ENCODE measurements at places on chromosomes 13 and 19.

GRCh38 chr19:4052993-4053422 is 13.7 kb downstream of the ZBTB7A start:
- DNase-seq = no peak

DNA sequence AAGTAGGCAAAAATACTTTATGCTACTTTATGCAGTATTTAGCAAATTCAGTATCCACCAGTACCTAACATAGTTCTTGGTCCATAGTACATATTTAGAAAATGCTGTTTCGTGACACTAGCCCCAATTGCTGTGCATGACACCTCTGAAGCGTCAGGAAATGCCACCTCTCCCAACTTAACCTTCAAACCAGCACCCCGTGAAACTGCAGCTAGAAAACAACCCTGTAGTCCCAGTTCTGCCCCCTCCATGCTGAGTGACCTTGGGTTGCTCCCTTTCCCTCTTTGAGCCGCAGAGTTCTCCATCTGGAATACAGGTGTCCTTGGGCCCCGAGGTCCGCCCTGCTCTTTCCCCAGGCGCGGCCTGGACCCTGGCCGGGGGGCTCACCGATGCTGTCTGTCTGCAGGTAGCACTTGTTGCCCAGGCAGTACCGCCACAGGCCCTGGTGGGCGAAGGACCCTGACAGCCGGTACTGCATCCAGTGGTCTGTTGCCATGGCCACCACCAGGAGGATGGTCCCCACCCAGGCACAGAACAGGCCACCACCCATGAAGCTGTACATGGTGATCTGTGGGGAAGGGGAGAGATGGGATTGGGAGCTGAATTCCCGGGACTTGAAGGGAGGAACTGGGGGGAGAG is 773 bp downstream of the LIM2 start:
- no peak for DNase-seq

- DNase-seq = no peak
Observed at GRCh38 chr19:48365602-48366001, 1.4 kb downstream of the SYNGR4 start.

GRCh38 chr19:55212447-55212846 is 3.1 kb upstream of the PTPRH start:
- DNase-seq = no peak

- DNase-seq = no peak
Observed at GRCh38 chr13:75197803-75198202, 284.2 kb downstream of the TBC1D4 start.

DNA sequence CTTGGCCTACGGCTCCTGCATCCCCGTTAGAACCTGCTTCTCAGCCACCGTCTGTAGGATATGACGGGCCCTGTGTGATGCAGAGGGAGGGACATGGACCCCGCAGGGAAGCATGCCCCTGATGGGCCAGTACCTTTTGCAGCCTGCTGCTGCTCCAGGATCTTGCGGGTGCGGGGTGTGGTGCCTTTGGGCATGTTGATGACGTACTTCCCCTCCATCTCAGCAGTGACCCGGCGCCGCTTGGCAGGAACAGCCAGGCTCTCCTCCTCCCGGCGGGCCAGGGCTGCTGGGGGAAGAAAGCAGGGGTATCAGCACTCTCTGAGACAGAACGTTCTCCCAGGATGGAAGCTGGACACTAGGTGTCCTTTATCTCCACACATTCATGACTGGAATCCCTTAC is 22.0 kb downstream of the C19orf47 start:
- no peak for DNase-seq

GRCh38 chr13:78659450-78659730 is 435 bp upstream of the OBI1 start:
- DNase-seq = no peak

- DNase-seq = no peak
Observed at GRCh38 chr13:114044486-114044885, 70.6 kb upstream of the C13orf46 start.

- DNase-seq = no peak
Observed at GRCh38 chr13:77422724-77423123, 95.8 kb upstream of the MYCBP2 start.

GRCh38 chr13:114063545-114064449 is 68.6 kb downstream of the RASA3 start:
- DNase-seq = no peak

GRCh38 chr19:45477186-45477585 is 9.4 kb downstream of the FOSB start:
- no peak for DNase-seq

DNA sequence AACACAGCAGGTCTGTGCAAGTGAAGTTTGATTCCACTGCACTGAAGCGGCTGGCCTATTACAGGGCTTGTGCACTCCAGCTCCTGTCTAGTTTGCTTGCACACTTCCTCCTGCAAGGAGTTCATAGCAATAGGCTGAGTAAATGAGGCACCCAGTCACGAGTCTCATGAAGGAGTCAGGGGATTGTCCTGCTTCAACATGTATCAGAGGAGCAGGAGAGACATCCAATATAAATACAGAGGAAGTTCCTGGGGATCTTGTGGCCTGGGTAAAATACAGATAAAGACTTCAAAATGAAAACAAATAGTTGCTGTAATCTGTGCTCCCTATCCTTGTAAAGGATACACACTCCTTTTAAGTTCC is 259.9 kb downstream of the SLITRK1 start:
- no peak for DNase-seq

GRCh38 chr19:44848036-44848811 is 2.1 kb downstream of the NECTIN2 start:
- no peak for DNase-seq

GRCh38 chr19:2426611-2427428 is 566 bp downstream of the TIMM13 start:
- no peak for DNase-seq

- no peak for DNase-seq
Observed at GRCh38 chr19:7376151-7376852, 27.6 kb downstream of the ARHGEF18 start.

- DNase-seq = no peak
Observed at GRCh38 chr13:23996456-23996855, 99.2 kb upstream of the C1QTNF9B start.

GRCh38 chr19:6970443-6970842 is 50.8 kb downstream of the MBD3L2B start:
- no peak for DNase-seq

DNA sequence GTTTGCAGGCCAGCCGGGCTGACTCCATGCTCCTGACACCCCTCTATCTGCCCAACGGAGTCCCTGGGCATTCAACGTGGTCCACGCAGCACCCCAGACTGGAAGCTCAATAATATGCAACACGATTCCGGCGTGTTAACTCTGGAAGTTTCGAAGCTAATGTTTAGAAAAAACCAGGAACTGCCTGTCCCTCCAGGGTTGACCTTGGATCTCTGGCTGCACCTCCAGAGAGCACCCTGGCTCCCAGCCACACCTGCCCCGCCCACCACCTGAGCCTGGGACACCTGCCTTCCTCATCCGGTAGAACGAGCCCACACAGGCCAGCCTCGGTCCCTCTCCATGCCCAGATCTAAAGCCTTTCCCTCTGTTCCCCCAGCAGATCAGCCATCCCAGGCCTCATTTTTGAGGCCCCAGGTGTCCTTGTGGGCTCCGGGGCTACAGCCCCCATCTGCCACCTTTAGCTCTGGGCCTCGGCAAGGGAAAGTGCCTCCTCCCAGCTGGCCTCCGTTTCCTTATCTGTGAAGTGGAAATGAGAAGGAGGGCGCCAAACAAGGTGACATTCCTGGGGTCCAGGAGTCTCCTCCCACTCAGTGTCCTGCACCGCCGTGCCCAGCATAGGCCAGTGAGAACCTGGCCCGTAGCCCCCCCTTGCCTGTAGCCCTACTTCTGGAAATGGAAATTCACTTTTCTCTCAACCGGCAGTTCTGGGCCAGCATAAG is 38.7 kb downstream of the KLF2 start:
- DNase-seq = no peak

- no peak for DNase-seq
Observed at GRCh38 chr19:3142292-3142670, 6.4 kb downstream of the GNA15 start.

GRCh38 chr19:2026770-2027169 is 11.3 kb upstream of the BTBD2 start:
- no peak for DNase-seq

GRCh38 chr13:107450431-107450830 is 764.9 kb downstream of the LIG4 start:
- DNase-seq = no peak

GRCh38 chr13:38538422-38538821 is 148.5 kb upstream of the FREM2 start:
- no peak for DNase-seq

DNA sequence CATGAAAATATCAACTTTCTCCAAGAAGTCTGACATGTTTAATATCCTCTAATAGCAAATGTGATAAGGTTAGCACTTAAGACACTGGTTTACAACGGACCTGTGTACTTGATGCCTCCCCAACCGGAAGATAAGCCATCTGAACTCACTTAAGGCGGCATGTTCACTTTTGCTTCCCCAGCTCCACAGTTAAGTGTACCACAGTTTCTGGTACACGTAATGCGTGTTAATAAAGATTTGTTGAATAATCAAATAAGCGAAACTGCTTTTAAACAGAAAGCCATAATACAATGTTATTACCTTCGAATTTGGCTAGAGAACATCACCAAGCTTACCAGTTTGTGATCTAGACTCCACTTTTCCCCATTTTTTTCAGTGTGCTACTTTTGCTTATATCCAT is 1.4 kb upstream of the PAN3 start:
- no peak for DNase-seq

GRCh38 chr13:66040506-66040905 is 1189.6 kb downstream of the PCDH9 start:
- DNase-seq = no peak

DNA sequence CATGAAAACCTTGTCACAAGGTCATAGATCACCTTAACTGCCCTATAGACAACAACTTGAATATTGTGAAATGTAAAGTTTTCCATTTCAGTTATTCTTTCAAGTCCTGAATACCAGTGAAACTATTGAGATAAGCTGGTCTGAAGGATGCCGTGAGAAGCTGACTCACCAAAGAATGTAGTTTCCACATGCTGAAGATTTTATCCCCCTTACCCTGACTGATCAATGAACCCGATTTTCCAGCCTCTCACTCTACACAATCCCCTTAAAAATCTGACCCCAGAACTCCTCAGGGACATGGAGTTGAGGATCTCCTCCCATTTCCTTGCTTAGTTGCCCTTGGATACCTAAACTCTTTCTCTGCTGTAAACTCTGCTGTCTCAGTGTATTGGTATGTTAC is 67.5 kb downstream of the POSTN start:
- DNase-seq = no peak

- no peak for DNase-seq
Observed at GRCh38 chr19:13795595-13796300, 505 bp downstream of the ZSWIM4 start.

GRCh38 chr19:13132471-13133180 is 14.6 kb downstream of the NACC1 start:
- no peak for DNase-seq

- no peak for DNase-seq
Observed at GRCh38 chr13:61654481-61654880, 238.8 kb upstream of the PCDH20 start.

- DNase-seq = no peak
Observed at GRCh38 chr19:16594681-16595091, 22.5 kb upstream of the SLC35E1 start.

DNA sequence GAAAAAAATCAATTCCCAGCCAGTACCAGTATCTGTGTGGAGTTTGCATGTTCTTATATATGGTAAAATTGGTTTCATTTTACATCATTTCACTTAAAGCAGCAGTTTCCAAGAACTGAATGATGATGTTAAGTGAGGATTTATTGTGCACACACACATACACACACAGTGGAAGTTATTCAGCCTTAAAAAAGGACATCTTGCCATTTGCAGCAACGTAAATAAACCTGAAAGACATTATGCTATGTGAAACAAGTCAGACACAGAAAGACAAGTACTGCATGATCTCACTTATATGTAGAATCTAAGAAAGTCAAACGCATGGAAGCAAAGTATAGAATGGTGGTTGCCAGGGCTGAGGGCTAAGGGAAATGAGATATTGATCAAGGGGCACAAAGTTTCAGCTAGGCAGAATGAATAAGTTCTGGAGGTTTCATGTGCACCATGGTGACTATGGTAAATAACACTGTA is 5.3 kb downstream of the SIGLECL1 start:
- no peak for DNase-seq

DNA sequence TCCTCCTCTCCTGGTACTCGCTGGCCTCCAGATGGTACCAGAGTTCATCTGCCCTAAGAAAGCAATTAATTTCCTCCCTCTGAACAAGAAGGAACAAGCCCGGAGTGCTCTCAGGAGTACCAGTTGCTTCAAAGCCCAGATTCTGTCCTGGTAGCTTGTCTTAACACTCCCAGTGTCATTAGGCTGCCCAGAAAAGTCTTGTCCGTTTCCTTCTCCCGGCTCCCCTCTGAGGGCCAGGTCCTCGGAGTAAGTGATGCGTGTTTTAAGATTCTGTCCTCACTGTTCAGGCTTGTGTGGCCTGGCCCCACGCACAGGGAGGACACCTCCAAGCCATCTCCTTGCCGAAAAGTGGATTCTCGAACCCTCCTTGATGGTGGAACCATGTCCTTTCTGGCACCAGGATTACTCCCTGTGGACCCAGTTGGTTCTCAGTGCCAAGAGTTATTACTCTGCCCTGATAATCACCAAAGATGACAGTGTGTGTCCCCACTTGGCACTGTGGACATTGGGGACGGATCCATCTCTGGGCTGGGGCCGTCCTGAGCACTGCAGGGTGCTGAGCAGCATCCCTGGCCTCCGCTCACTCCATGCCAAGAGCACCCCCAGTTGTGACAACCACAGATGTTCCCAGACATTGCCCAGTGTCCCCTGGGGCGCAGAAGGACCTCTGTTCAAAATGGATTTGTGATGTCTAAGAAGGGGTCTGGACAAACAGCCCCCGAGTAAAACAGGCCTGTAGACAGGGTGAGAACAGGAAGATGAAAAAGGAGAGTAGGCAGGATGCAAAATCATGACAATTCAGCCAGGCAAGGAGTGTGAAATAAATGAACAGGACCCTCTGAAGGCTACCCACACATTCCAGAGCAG is 52.4 kb downstream of the RFX2 start:
- DNase-seq = no peak

- peak; percentile 88 for DNase-seq
Observed at GRCh38 chr19:43934985-43935708, at the start of gene ZNF45. Gene ZNF45, minus strand, starts transcription at chr19:43935282. Its CDS starts 13,097 bp downstream, at chr19:43922185.

- no peak for DNase-seq
Observed at GRCh38 chr13:93316841-93317240, 90.2 kb downstream of the GPC6 start.

- DNase-seq = no peak
Observed at GRCh38 chr19:18306888-18307260, 16.0 kb downstream of the LSM4 start.

Measured in right renal pelvis (tissue), 4 donors.